ENCODE measurements at places on chromosomes 13 and 19.
A peak's percentile ranks its signal among the peaks of the same experiment; 100 is the strongest.

DNA sequence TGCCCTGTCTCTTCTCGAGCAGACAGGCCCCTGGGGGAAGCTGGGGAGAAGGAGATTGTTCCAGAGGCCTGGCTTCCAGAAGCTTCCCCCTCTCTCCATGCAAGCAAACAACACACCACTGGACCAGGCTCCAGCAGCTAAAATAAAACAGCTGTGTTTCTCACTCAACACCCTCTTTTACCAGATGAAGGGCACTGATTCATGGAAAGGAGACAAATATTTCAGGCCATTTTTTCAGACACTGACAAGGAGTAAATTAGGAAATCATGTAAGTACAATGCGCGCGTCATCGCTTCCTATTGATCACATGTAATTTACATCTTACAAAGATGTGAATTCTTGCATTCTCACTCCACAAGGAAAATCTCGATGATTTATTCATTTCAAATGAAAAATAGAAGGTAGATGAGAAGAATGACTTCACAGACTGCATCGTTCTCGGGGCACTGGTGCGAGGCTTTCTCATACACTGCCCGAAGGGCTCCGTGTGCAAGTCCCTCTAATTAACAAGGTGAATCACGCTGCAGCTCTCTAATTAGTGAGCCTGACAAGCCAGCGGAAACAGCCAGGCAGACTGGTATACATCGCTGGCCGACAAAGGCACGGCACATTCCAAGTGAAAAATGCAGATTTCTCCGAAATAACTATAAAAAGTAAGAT lies 153.6 kb downstream of the KCTD15 start:
- DNase-seq: no peak

DNA sequence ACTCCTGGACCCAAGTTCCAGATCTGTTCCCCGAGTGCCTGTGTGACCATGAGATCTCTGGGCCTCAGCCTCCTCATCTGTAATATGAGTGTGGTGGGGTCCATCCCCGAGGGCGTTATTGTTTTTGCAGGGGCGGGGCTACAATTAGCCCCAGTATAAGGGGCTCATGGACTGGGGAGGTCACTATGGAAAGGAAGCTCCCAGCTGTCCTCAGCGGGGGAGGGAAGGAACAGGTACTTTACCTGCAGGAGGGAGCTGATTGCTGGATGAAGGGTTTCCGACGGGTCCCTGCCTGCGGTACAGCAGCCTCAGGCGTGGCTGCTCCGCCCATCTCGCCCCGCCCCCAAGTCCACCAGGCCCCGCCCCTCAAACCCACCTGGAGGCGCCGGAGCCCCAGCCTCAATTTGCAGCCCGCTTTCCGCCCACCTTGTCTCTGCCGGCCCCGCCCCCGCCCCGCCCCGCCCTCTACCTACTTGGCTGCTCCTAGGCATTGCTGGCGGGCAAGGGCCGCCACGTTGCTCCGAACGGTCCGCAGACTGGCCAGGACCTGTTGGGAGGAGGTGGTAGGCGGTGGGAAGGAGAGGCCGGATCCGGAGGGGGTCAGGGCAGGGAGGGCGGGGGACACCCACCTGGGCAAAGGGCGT lies 5.5 kb downstream of the PDE4C start:
- DNase-seq: no peak

GRCh38 chr19:43639519-43640423 lies at the start of gene CADM4:
Gene CADM4, minus strand, starts transcription at chr19:43639850. Its CDS starts 60 bp downstream, at chr19:43639790.
- peak; percentile 65 for DNase-seq

DNA sequence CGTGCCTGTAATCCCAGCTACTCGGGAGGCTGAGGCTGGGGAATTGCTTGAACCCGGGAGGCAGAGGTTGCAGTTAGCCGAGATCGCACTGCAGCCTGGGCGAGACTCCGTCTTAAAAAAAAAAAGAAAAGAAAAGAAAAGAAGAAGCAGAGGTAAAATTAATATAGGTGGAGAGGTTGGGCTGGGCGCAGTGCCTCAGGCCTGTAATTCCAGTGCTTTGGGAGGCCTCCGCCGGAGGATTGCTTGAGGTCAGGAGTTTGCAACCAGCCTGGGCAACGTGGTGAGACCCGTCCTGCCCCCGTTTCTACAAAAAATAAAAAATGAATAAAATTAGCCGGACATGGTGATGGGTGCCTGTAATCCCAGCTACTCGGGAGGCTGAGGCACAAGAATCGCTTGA lies 912 bp upstream of the TUBA3C start:
- no peak for DNase-seq

DNA sequence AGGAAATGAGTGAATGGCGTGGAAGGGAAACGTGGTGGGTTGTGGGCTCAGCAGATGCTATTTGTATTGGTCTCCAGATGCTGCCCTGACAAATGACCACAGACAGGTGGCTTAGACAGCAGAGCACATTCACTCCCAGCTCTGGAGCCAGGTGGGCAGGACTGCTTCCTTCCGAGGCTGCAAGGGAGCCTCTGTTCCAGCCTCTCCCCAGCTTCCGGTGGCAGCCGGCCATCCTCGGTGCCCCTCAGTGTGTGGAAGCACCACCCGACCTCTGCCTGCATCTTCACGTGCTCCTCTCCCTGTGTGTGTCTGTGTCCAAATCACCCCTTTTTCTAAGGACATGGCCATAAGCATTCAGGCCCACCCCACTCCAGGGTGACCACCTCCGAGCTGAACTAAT lies 105.1 kb downstream of the SOX1 start:
- DNase-seq: no peak

GRCh38 chr19:40571005-40571318 lies 5.7 kb upstream of the SHKBP1 start:
- no peak for DNase-seq

DNA sequence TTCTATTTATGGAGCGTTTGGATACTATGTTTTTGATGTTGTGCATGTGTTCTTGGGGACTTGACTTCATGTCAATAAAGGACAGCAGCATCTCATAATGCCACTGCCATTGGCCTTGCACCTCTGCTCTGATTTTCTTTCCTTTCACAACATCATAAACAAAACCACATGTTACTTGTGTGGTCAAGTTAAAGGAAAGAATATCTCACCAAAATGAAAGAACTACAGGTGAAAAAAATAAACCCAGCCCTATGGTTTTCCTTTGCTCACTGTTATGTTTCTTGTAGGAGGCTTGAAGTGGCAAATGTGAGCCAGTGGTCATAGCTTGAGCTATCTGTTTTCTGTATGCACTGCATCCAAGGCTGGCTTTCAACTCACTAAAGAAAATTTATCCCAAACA lies 240.4 kb downstream of the KCNRG start:
- no peak for DNase-seq

GRCh38 chr19:34999498-35000337 lies at the start of gene GRAMD1A:
Gene GRAMD1A, plus strand, starts transcription at chr19:35000323. Its CDS starts 156 bp downstream, at chr19:35000479.
- peak; percentile 84 for DNase-seq

- no peak for DNase-seq
Observed at GRCh38 chr19:22422211-22422610, at the start of gene ZNF98. Gene ZNF98, minus strand, starts transcription at chr19:22422346. Its CDS starts 122 bp downstream, at chr19:22422224.

DNA sequence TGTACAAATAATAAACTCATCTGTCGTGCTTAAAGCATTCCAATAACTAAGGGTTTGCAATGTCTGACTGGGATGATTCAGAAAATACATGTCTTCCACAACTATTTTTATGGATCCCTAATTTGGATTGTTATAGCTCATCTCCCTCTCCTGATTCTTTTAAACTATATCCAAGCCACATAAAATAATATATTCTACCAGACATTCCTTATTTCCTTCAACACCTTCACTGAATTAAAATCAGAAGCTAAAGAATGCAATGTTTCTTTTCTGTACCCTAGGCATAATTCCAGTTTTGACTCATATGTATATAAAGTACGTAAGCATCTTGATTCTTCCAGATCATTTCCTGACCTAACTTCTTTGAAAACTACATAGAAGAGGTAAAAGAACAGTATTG lies 420.4 kb downstream of the EFNB2 start:
- DNase-seq: no peak

- DNase-seq: no peak
Observed at GRCh38 chr13:104160536-104160935, 1094.3 kb upstream of the SLC10A2 start.

GRCh38 chr13:19888799-19889198 lies 25.4 kb upstream of the ZMYM5 start:
- no peak for DNase-seq

GRCh38 chr13:50352720-50353480 lies 337.7 kb downstream of the KCNRG start:
- DNase-seq: no peak

GRCh38 chr19:32675720-32676185 lies at the start of gene RGS9BP:
Gene RGS9BP, plus strand, starts transcription at chr19:32675848. Its CDS starts 416 bp downstream, at chr19:32676264.
- DNase-seq: peak; percentile 83

DNA sequence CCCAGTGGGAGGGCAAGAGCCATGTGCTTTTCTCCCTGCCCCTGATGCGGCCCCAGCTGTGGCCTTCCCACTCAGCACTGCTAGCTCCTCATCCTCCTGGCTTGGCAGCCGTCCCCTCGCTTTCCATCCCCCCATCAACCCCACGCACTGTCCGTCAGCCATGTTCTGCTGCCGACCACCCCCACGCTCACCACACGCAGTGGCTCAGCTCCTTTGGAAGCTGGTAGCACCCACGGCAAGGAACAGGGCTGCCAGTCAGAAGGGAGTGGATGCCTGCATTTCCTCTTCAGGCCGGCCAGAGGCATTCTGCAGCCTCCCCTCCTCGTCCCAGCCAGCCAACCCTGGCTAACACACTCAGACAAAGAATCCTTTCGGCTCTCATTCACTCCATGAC lies 6.3 kb downstream of the CALM3 start:
- no peak for DNase-seq

- peak; percentile 84 for DNase-seq
Observed at GRCh38 chr19:4186087-4186993, 3.9 kb downstream of the ANKRD24 start.
